T-helper 17 cell (primary cell): ENCODE measurements at places on chromosomes 6 and 20. TPM values are rescaled to one million over a fixed set of nuclear protein-coding genes. Genes with fewer than 3 reads are reported as not detected.

Gene EBF4
- 2.0 TPM for total RNA-seq

Gene SIM1
- total RNA-seq = not detected

Gene PNLDC1
- not detected for total RNA-seq

Gene TINAG
- total RNA-seq = not detected

Gene BMP2
- total RNA-seq = not detected

Gene ZBTB46
- total RNA-seq = 0.21 TPM

Gene OR12D3
- not detected for total RNA-seq

Gene GLP1R
- total RNA-seq = not detected

Gene PGC
- not detected for total RNA-seq

Gene OPRL1
- 2.7 TPM for total RNA-seq

Gene WFDC12
- not detected for total RNA-seq

Gene CPNE5
- total RNA-seq = 5.5 TPM

Gene LY6G6D
- not detected for total RNA-seq

Gene RBL1
- total RNA-seq = 27.1 TPM

Gene BPIFB4
- not detected for total RNA-seq

Gene EPHA7
- total RNA-seq = not detected

Gene GNAS-AS1
- total RNA-seq = not detected

Gene PTPRT
- total RNA-seq = not detected

Gene GABRR1
- total RNA-seq = not detected
